ENCODE measurements at places on chromosomes 13 and 19.

DNA sequence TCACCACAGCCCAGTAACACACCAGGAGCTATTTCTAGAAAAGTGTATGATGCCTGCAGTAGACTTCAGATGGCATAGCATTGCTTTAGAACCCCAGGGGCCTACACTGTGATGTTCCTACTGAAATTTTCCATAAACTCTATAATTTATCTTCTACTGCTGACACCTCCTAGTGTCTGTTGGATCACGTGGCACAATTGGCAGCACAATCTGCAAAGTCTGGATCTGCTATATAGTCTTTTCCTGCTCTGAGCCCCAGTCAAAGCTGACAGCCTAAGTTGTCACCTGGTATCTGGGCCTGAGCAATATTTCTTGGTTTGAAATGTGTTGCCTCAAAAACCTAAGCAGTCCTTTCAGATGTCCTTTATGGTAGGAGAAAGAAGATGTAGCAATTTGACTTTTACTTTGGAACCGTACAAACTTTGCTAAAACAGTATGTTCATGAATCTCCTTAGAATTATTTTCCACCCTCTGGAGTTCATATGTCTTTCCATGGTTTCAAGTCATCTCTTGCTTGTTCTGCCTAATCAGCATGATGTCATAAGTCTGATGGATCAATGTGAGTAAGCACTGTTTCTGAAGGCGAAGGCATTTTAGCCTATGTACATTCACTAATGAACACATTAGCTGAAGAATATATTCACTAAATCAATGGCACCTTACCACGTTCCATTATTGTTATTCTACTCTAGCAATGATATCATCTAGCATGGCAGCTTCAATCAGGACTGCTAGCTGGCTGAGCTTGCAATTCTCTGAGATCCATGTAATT lies 536.5 kb upstream of the NBEA start:
- no peak for DNase-seq

- no peak for DNase-seq
Observed at GRCh38 chr19:7676854-7677253, at the start of gene MCEMP1. TSS of gene MCEMP1 (plus strand) at chr19:7677090. CDS start at chr19:7677121, 31 bp downstream.

GRCh38 chr13:22218797-22219196 lies 547.9 kb downstream of the FGF9 start:
- no peak for DNase-seq

GRCh38 chr13:98878486-98879126 lies 99.3 kb downstream of the DOCK9 start:
- peak; percentile 88 for DNase-seq

DNA sequence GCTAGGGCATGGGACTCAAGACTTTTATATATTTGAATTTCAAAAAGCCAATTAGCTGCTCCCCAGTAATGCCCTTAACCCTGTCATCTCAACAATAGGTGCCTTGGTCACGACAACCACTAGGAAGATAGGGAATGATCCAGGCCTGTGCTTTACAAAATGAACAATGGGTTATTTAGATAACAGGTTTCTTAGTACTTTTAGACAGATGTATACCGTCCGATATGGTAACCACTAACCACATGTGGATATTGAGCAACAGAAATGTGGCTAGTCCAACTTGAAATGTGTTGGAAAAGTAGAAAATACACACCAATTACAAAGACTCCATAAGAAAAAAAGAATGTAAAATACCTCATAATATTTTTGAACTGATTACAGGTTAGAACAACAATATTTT lies 201.2 kb downstream of the LHFPL6 start:
- no peak for DNase-seq

DNA sequence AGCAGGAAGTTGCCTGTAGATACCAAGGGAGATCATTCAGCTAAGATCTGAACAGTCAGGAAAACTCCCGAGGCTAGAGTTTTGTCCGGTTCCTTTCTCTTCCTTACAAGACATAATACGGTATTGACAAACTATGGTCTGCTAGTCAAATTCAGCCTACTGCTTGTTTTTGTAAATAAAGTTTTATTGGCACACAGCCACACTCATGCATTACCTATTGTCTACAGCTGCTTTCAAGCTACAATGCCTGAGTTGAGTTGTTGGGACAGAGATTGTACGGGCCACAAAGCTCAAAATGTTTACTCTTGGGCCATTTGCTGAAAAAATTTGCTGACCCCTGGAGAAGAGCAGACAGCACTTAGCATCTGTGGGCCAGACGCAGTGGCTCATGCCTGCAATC lies 2.5 kb downstream of the SLC1A6 start:
- DNase-seq, result no peak

DNA sequence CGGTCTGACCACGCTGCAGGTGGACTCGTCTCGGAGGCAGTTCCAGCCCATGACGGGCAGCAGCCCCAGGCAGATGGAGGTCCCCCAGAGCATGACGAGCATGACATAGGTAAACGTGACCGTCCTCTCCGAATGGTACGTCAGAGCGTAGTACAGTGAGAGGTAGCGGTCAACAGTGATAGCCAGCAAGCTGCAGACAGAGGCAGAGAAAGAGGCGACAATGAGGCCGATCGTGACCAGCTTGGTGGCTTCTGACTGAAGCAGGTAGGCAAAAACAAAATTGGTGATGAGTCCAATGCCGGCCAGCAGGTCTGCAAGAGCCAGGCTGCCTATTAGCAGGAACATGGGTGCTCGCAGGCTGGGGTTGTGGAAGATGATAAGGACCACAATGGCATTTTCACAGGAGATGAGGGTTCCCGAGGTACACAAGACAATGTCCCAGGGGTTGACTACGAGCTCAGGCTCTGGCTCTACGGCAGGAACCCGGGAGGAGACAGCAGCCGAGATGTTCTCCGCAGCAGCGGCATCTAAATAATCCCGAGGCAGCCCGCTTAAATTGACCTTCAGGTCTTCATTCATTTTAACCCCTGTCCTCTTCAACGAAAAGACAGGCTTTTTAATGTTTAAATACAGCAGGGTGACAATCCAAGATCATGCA lies 1.2 kb downstream of the GPR12 start:
- peak; percentile 43 for DNase-seq

GRCh38 chr13:70297189-70297616 lies 189.0 kb upstream of the KLHL1 start:
- no peak for DNase-seq

DNA sequence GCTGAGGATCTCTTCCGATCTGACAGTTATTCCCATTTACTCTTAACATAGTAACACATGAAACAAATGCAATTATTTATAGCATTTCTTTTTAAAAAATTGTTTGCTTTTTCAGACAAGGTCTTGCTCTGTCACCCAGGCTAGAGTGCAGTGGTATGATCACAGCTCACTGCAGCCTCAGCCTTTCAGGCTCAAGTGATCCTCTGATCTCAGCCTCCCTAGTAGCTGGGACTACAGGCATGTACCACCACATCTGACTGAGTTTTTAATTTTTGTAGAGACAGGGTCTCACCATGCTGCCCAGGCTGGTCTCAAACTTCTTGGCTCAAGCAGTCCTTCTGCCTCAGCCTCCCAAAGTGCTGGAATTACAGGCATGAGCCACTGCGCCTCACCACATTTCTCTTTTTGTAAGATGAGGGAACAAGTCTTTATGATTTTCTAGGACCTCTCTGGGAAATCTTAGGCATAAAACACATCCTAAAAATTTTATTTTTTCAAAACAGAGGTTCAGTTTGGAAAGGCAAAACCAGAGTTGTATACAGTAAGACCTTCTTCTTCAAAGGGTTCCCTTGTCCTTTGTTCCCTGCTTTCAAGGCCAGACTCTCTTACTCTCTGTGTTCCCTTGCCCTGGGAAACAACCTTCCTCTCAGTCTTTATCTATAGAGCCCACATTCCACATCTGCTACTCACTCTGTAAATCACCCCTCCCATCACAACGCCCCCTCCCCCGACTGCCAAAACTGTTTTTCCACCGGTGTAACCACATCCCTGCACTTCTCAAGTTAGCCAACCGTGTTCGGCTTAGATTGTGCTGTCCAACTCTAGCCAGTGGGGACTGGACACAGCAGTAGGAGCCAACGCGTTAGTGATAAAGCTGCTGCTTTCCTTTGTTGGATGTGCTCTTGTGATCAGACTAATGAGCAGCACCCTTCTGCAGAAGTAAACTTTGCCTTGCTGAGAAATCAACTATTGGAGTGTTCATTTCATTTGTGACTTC lies 56.2 kb downstream of the DHRS12 start:
- DNase-seq, result no peak

- no peak for DNase-seq
Observed at GRCh38 chr19:16628984-16629691, 1.1 kb upstream of the MED26 start.

GRCh38 chr13:26571518-26571917 lies 14.0 kb downstream of the WASF3 start:
- DNase-seq, result no peak

DNA sequence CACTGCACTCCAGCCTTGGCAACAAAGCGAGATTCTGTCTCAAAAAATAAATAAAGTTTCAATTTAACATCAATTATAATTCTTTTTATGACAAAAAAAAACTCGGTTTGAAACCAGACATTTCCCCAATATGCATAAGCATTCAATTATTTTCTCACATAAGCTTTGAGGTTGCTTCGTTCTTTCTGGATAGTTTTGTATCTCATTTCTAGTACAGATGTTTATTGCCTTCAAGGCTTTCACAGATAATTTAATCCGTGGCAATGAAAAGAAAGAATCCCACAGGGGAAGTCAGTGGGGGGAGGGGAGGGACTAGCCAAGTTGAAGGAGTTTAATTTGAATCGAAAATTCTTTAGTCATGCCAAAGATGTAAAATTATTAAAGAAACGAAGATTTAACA lies 29.6 kb upstream of the TSC22D1 start:
- DNase-seq, result no peak

DNA sequence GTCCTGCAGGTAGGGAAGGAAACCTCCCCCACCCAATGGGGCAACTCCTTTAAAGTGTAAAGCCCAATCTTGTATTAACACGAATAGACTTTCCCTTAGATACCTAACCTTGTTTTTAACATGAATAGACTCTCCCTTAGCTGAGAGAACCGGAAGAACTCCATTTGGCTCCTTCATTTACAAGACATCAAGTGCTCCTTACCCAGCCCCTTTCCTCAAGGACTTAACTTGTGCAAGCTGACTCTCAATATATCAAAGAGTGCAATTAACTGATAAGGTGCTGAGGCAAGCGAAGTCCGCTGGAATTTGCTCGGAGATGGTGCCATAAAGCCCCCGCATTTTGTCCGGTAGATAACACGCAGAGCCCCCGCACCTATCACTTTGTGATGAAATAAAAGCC lies 9.9 kb upstream of the ZNF90 start:
- DNase-seq, result no peak

DNA sequence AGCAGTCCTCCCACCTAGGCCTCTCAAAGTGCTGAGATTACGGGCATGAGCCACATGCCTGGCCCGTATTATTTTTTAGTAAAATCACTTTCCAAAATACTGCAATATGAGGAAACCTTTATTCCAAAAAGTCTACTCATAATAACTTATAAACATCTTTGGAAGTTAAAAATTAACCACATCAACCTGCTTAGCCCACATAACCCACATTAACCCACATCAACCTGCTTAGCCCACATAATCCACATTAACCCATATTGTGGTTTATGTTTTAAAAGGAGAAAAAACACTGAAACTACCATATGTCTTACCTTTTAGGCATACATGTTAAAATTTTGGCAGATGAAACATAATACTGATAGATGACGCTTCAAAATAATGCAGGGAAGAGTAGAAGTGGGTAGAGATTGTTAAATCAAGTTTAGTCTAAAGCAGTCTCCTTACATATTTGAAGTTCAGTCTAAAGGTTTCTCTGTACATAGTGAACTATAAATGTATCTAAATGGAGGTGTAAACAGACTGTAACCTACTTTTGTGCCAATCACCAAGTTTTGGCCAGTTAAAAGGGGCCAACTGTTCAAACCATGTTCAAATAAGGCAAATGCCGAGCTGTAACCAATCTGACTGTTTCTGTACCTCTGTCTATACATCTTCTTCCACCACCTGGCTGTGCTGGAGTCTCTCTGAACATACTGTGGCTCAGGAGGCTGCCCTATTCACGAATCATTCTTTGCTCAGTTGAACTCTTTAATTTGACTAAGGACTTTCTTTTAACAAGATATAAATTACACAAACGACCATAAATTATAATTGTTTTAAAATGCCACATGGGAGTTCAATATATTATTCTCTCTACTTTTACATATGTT lies 14.5 kb downstream of the KPNA3 start:
- DNase-seq, result no peak

DNA sequence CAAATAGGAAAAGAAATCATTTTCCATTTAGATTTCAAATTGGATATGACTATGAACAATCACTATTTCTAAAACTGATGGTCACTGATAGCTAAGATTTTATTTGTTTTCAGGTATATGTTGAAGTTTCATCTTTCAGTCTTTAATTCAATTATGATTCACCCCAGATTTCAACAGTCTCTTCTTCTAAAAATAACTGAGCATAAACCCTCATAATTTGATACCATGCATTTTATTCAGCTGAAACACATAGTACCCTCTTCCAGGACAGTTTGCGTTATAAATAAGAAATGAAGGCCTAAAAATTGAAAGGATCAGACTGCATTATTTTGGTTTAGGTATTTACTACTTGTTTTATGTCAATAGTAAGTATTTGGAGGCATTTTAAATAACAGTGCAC lies 428.5 kb upstream of the NBEA start:
- no peak for DNase-seq

- DNase-seq, result no peak
Observed at GRCh38 chr13:108950333-108951010, 321.1 kb downstream of the MYO16 start.

GRCh38 chr13:109646423-109646822 lies 140.0 kb downstream of the IRS2 start:
- DNase-seq, result no peak

- no peak for DNase-seq
Observed at GRCh38 chr13:53058065-53058679, 29.6 kb downstream of the OLFM4 start.

DNA sequence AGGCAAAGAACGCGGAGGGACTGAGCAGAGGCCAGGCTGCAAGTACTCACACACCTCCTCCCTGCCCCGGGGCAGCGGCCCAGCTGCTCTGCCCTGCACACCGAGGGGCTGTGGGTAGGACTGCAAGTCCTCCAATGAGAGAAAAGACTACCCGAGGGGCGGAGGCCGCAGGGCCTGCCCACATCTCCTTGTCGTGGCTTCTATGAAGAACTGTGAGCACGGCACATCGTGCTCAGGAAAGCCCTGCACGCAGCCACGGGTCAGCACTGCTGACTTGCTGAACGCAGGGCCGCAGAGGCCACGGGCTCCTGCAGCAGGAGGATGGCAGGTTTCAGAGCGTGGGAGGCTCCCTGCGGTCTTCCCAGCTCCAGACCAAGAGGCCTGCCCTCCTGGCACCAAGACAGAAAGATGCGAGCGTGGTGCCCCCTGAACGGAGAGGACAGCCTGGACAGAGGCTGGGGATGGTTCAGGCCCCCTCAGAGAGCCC lies 37.4 kb downstream of the CEBPG start:
- DNase-seq, result no peak

All from cerebellar nuclear complex (tissue), 1 donor.